ENCODE measurements at places on chromosomes 2 and 18.

DNA sequence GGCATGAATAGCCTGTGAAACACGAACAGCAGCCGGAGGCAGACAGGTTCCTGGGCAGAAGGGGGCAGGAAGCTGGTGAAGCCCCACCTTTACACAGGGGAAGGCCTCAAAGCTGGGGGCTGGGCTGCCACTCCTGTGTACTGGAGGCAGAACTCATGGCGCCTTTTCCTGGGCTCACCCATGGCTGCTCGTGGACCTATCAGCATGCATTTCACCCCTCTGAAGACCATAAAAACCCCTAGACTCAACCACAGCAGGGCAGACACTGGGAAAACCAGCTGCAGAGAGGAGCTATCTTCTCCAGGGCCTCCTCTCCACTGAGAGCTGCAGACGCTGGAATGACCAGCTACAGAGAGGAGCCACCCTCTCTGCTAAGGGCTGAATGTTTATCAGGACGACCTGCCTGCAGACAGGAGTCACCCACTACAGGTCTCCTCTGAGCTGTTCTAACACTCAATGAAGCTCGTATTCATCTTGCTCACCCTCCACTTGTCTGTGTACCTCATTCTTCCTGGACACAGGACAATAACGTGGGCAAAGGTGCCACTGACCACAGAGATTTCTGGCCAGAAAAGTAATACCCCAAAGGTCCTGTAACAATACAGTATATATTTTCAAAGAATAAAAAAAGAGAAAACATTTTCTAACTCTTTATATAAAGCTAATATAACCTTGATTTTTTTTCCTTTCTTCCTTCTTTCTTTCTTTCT is 18.9 kb upstream of the CCDC88A start:
- DNase-seq: no peak

GRCh38 chr2:226300196-226300886 is 499.3 kb downstream of the IRS1 start:
- DNase-seq: no peak

GRCh38 chr2:228038967-228039366 is 142.5 kb downstream of the SPHKAP start:
- DNase-seq: no peak

DNA sequence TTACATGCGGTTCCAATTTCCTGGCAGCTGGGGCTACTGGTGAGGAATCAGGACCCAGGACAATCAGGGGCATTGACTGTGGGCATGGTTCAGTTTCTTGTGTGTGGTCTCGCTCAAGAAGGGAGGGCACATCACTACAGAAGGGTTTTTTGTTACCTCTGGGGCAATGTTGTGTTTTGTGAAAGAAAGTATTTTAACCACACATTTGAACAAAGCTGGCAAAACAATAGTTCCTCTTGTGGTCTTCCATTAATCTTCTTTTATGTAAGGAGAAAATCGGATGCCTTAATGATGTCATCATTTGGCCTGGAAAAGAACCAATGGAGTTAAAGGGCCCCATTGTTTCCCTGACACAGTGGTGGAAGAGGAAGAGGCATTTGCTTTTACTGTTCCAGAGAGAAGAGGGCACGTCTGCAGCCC is 197.4 kb downstream of the SH3BP4 start:
- DNase-seq: no peak

DNA sequence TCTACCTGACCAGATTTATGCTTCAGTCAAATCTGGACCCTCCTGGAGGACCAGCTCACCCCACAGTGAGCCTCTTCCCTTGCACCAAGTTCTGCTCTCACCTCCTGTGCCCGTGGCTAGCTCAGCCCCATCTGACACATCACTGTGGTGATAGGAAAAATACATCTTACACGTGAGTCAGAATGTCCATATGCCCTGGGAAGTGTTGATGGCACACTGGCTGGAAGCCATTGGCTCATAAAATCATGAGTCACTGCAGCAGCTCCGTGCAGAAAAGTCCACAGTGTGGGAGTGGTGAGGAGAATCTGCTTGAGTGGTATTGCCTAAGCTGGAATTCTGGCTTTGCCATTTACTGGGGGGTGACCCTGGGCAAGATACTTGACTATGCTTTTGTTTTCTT is 42.6 kb upstream of the RAPGEF4 start:
- no peak for DNase-seq

DNA sequence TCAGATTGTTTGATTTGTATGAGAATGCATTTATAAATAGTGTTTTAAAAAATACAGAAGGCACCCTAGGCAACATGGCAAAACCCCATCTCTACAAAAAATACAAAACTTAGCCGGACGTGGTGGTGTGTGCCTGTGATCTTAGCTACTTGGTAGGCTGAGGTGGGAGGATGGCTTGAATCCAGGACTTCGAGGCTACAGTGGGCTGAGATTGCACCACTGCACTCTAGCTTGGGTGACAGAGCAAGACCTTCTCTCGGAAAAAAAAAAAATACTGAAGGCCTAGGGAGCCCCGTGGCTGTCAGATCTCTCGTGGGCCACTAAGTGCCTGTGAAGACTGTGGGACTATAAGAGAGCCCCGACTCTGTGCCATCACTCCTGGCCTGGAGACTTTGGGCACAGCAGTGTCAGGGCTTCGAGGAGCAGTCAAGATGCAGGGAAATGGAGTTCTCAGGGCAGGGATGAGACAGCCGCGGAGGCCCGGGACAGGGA is 40.5 kb downstream of the MYO7B start:
- DNase-seq: no peak

DNA sequence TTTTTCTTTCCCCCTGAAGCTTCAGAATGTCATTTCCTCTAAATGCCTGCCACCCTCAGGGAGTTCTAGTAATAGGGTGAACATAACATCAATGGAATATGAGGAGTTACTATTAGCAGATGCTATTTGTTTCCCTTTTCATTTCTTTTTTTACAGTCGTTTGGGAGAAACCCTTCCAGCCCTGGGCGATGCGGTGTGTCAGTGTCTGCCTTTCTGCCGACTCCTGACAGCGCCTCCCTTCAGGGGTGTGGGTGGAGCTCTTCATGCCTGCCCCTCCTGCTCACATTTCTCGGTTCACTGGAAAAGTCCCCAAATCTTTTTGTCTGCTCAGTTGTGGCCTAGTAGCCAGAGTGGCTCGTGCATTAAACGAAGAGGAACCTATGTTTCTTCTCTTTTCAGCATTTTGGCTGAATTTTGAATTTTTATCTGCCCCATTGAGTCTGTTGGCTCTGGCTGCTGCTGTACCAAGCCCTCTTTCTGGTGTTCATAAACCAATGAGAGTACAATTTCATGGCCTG is 72.3 kb downstream of the FMNL2 start:
- DNase-seq: no peak

Data from activated effector memory CD4-positive, alpha-beta T cell treated with Interleukin-2 at 50 U/mL for 16 hours (primary cell).